SK-N-SH treated with all-trans-retinoic acid at 6 μM for 48 hours (cell line): ENCODE measurements at places on chromosomes 11 and 22.
A peak's percentile ranks its signal among the peaks of the same experiment; 100 is the strongest.

GRCh38 chr22:30689622-30690021 is 5.1 kb upstream of the OSBP2 start:
- no peak for ATAC-seq

DNA sequence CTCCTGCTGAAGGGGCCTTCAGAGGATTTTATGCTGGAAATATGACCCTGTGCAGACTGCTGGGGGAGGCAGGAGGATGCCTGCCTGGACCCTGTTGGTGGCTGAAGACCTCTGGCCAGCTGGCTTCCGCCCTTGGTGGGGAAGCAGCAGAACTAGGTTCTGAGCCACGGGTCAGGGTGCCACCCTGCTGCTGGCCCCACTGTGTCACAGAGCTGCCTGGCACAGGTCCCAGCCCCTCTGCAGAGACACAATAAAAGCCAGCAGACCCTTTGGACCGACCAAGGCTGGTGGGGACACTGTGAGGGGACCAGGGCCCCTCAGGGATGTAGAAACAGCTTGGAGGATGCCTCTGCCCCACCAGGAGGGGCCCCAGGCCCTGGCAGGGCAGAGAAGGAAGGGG is 6.9 kb upstream of the SREBF2 start:
- no peak for ATAC-seq

GRCh38 chr11:126404367-126404766 is 48.9 kb downstream of the ST3GAL4 start:
- ATAC-seq: peak; percentile 37; the same call in 2 of the 3 replicates

- no peak for ATAC-seq
Observed at GRCh38 chr11:132231656-132232347, 861.4 kb downstream of the NTM start.

DNA sequence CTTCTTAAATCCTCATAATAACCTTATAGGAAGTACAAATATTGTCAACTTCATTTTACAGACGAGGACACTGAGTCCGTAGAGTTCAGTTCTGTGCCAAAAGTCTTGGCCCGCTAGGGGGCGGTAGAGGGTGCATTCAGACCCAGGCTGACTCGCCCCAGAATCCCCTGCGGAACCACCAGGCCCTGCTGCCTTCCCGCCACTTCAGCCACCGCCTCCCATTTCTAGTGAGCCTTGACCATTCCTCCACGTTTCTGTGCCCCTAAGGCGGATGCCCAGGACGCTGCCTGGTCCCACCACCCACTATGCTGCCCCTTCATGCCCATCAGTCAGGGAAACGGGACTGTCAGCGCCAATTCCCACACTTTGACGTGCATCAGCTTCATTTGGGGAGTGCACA is 19.1 kb downstream of the SYT13 start:
- no peak for ATAC-seq

- ATAC-seq: peak; percentile 90
Observed at GRCh38 chr11:130213143-130213978, 53.8 kb downstream of the ST14 start.

DNA sequence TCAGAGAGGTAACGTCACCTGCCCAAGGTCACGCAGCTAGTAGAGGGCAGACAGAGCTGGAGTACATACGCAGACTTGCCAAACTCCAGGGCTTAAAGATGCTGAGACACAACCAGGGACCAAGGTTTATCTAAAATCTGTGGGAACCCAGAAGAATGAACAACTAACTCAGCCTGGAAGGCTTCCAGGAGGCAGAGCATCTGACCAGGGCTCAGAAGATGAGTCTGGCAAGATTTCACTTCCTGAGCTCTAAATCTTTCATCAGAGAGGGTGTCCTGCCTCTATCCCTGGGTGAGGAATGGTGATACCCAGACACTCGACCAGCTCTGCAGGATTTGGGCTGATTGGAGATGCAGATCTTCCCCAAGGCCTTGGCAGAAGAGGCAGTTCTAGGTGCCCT is 9.1 kb downstream of the GAL3ST1 start:
- ATAC-seq: no peak

- no peak for ATAC-seq
Observed at GRCh38 chr11:100340466-100341319, 346.4 kb upstream of the ARHGAP42 start.

DNA sequence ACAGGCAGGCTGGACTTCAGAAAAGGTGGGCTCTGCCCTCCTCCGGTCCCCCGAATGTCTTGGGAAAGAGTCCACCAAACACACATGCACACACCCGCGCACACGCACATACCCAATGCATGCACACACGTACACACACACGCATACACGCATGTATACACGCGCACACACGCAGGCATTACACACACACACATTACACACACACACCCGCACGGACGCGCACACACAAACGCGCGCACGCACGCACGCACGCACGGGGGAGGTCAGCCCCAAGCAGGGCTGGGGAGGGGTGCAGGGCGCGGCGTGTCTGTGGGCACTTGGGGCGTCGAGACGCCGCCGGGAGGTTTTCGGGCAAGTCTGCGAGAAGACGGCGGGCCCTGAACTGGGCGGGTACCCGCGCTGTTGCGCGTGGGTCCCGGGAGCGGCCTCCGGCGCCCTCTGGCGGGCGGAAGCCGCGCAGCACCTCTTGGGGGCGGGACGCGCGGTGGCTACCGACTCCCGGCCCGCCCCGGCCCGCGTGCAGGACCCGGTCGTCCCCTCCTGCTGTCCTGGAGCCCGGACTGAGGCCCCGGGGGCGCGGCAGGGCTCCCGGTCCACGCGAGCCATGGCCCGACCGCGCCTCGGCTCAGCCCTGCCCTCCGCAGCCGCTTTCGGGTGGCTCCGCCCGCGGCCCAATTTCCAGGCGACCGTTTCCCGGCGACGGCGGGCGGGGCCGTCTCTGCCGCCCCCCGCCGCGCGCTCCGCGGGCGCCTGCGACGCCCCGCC is 3.6 kb downstream of the SEPTIN5 start:
- peak; percentile 90 for ATAC-seq

- ATAC-seq: no peak
Observed at GRCh38 chr22:43375951-43376455, 32.8 kb upstream of the SCUBE1 start.

- no peak; the same call in 2 of the 3 replicates for ATAC-seq
Observed at GRCh38 chr11:88469561-88470225, 132.2 kb upstream of the CTSC start.

- ATAC-seq: no peak
Observed at GRCh38 chr11:64799623-64800302, 3.3 kb downstream of the MAP4K2 start.

GRCh38 chr11:82814379-82814778 is 80.7 kb upstream of the FAM181B start:
- ATAC-seq: no peak

- ATAC-seq: peak; percentile 51
Observed at GRCh38 chr22:27662359-27663301, 138.9 kb downstream of the MN1 start.
